CD4-positive, alpha-beta memory T cell (primary cell): ENCODE measurements at places on chromosomes 16 and 17.

DNA sequence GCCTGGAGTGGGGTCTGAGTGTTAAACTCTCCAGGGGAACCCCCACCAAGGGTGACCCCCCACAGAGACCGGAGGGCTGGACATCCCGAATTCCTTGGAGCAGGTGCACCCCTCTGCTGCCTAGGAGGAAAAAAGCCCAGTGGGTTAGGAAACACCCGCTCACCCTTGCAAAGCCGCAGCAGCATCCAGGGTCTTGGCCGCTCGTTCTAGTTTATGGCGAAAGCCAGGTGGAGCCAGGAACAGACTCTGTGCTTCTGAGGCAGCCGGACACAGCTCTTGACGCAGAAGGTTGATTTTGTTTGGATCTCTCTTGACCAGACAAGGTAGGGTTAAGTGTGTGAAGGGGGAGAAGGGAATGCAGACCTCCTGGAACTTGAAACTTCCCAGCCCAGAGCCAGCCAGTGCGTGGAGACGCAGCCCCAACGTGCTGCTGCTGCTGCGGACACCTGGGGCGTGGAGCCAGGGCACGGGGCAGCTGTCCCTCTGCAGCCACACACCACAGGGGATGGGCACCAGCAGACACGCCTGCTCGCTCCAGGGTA lies 154.5 kb downstream of the LAT start:
- no peak for DNase-seq

DNA sequence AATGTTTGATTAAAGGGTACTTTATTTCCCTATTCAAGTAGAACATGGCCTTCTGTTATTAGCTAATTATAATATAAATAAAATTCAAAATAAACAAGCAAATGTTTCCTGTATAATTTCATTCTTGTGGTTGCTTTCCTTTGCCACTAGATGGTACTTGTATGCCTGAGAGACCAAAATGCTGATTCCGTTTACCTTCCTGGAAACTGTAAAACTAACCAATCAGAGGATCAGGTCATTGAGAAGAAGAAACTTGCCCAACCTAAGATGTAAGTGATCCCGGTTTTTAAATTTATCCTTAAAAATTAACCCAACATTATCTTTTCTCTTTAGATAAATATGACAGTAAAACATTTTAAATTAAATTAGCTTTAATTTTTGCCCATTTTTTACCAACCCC lies 8.1 kb upstream of the ABCA5 start:
- DNase-seq = peak; percentile 22

DNA sequence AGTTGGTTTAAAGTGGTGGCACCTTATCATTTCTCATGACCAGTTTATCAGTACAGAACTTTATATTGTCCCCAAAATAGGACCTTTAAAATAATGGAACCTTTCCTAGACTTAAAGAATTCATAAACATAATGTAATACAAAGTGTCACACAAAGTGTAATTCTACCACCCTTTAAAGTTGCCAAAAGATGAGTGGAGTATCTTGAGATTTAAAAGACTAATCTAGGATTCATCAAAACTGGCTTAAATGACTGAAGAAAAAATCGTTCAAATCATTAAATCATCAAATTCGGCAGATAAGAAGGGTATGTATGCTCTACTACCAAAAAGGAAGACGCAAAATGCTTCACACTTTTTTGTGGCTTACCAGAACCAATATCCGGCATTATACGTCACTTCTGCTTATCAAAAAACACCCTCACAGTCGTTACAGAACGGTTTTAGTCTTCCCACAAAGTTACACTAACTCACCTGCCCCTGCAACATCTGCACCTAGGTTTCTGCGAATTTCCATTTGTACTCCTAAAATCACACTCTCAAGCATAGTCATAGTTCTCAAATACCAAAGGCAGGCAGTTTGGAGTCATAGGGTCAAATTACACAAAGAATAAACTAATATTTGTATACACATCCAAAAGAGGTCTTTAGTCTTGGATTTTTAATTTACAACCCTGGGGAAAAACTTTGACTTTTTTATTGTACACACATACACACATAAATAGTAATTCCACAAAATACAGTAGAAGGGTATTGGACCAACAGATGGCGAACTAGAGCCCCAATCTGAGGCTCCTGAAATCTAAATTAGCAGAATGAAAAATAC lies 1.4 kb upstream of the KANSL1 start:
- peak; percentile 86 for DNase-seq

GRCh38 chr17:54899721-54900456 lies 763 bp upstream of the TOM1L1 start:
- no peak for DNase-seq

GRCh38 chr17:50765454-50766221 lies 1.7 kb downstream of the ANKRD40CL start:
- no peak for DNase-seq

DNA sequence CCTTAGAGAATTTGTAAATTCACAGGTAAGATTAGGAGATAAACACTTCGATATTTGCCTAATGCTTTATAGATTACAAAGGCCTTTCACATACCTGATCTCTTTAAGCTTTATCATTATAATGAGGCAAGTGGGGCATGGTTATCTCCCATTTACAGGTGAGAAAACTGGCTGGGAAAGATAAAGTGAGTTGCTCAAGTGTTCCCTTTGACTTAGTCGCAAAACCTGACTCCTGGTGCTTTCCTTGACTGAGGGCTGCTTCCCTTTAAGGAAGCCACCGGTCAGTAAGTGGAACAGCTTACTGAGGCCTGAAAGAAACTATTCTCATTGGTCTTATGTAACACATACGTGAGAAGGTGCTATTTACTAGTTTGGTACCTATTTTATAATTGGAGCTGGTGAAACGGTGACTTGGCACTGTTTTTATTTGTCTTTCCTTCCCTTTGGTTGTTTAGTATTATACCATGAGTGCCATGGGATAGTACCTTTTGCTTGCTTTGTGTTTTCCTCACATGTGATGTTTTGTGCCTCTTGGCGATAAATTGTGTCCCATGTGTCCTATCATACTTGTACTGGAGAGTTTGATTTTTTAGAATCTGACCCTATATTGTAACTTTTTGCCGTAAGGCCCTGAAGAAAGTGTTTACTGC lies 57.2 kb downstream of the NUP88 start:
- DNase-seq = no peak

DNA sequence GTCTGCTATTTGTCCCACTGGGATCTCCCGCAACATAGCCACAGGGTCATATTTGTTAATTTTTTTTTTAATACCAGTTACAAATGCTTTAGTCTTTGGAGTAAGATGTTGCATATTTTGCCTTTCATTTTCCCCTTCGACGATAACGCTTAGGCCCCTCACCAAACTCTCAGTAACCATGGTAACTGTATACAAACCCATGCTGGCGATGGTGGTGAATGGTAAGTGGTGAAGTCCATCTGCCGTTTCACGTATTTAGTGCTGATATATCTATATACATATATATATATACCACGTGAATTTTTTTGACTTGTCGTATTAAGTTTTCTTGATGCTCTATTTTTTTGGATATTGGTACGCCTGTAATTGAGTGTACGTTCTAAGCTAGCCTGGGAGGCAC lies 263.7 kb downstream of the RBFOX1 start:
- no peak for DNase-seq

- no peak for DNase-seq
Observed at GRCh38 chr16:24825696-24826095, 20.1 kb upstream of the SLC5A11 start.

DNA sequence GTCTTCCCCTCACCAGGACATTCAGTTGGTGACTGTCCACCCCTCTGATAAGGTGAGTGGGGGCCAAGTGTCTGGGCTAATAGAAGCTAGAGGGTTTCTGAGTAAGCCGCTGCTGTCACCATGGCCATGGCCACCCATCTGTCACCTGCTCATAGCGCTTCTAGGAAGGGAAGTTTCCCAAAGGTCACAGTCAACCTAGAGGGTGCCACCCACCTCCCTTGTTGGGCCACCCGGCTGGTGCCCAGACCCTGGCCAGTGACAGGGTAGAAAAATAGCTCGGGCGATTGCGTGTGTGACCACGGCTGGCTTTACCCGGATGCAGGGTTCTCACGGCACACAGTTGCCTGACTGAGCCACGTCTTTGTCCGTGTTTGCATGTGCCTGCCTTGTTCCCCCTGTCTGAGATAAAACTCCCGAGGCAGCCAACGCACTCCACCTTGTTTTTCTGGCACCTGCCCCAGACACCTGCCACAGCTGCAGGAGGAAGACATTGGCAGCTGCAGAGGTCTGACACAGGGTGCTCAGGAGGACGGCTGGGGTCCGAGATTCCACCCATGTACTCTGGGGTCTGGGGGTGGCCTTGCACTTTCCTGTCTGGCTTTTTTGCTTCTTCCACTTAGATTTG lies 809 bp downstream of the PIRT start:
- DNase-seq = no peak
